A673 (cell line): ENCODE measurements at places on chromosomes 4 and X. TPM values are rescaled to one million over a fixed set of nuclear protein-coding genes. Genes with fewer than 3 reads are reported as not detected.

GRCh38 chrX:134695999-134696398 lies 37.7 kb upstream of the PLAC1 start:
- DNase-seq = no peak

- no peak for DNase-seq
These were observed 58.9 kb upstream of the RAI2 start for GRCh38 chrX:17919896-17920446.

The IL2 gene
- not detected in 2 replicates for total RNA-seq

DNA sequence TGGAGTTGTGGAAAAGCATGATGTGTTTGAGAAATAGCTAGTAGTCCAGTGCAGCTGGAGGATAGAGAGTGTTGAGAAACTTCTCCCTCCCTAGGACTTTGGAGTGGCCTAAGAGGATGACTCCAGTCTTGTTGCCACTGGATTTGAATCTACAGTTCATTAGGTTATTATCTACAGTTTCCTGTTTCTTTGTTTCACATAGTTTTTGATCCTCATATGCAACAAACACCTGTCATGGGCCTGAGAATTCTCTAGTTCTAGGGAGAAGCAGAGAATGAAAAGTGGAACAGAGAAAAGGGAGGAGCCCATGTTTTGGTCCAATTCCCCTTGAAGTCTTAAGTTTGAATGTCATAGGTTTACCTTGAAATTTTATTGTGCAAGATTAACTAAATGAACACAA lies 73.6 kb upstream of the TBC1D9 start:
- no peak for DNase-seq

DNA sequence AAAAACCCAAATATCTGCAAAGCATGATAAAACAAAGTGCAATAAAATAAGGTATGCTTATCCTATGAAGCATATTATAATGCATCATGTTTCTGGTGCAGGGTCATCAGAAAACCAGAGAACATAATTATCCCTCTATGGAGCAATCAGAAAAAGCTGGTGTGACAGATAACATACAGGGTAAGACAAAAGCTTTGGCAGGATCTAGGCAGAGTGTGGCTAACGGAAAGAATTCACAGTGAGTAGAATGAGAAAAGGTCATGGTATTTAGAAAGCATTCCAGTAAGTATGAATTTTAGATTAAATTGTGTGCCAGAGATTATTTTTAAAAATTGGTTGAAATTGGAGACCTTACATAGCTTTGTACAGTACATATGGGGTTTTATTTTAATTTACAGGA lies 29.0 kb upstream of the UGT2B4 start:
- no peak for DNase-seq

DNA sequence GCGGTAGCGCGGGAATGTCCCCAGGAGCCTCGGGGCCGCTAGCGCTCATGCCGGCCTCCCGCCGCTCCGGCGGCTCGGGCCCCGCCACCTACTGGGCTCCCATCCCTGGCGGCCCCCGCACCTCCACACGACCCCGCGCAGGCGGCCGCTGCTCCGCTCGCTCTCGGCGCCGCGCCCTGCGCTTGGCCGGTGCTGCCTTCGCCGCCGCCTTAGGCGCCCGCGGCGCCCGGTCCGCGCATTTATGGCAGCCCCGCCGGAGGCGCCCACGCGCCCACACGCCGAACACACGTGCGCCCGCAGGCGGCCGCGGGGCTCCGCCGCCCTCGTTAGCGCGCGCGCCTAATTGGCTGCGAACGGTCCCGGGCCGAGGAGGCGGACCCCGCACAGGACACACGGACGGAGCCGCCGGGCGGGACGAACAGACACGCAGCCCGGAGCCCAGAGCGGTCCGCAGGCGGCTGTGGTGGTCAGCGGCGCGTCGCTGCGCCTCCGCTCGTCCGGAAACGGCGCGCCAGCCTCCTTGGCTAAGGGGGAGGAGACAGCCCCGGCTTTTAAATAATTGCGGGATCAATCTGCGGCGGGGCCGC lies at the start of gene NKX1-1:
TSS of gene NKX1-1 (minus strand) at position 49 of the 587 bp plus-strand sequence. CDS start at position 49, 0 bp downstream.
- DNase-seq = no peak

- no peak for DNase-seq
These were observed 24.9 kb upstream of the OCIAD2 start for GRCh38 chr4:48931459-48931858.

DNA sequence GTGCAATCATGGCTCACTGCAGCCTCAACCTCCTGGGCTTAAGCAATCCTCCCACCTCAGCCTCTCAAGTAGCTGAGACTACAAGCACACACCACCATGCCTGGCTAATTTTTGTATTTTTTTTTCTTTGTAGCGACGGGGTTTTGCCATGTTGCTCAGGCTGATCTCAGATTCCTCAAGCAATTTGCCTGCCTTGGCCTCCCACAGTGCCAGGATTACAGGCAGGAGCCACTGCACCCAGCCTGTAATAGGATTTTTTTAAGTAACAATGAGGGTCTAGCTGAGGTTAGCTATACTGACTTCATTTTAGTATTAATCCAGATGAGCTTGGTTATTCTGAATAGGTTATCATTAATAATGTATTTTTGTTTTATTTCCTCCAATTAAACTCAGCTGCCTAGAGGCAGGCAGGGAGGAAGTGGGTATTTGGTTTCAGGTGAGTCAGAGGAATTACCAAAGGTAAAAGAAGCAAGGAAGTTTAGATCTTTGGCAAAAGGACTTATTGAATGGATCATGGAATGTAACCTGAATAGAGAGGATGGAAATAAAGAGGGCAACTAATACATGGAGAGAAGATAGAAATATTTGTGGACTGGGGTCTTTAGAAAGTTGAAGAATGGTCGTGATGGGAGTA lies 1023.3 kb upstream of the TENM3 start:
- no peak for DNase-seq

GRCh38 chrX:24493740-24494581 lies 28.9 kb downstream of the PDK3 start:
- no peak for DNase-seq

The LEF1 gene
- 2.5 and 2.7 TPM in 2 replicates for total RNA-seq

- no peak for DNase-seq
These were observed 338.1 kb upstream of the F9 start for GRCh38 chrX:139192386-139192961.

DNA sequence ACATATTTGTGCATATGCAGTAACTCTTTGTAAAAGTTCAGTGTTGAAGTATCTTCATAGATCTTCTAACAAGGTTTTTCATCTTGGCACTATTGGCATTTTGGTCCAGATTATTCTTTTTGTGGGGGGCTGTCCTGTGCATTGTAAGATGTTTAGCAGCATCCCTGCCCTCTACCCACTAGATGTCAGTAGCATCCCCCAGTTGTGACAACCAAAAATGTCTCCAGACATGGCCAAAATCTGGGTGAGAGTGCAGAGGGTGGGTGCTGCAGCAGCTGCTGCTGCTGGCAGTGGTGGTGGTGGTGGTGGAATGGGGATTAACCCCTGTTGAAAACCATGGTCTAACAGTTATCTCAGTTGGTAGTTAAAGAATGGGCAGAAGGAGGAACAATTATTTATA lies 370.0 kb downstream of the GPAT3 start:
- DNase-seq = peak; percentile 26

GRCh38 chr4:9901257-9901656 lies 119.8 kb downstream of the DRD5 start:
- no peak for DNase-seq

DNA sequence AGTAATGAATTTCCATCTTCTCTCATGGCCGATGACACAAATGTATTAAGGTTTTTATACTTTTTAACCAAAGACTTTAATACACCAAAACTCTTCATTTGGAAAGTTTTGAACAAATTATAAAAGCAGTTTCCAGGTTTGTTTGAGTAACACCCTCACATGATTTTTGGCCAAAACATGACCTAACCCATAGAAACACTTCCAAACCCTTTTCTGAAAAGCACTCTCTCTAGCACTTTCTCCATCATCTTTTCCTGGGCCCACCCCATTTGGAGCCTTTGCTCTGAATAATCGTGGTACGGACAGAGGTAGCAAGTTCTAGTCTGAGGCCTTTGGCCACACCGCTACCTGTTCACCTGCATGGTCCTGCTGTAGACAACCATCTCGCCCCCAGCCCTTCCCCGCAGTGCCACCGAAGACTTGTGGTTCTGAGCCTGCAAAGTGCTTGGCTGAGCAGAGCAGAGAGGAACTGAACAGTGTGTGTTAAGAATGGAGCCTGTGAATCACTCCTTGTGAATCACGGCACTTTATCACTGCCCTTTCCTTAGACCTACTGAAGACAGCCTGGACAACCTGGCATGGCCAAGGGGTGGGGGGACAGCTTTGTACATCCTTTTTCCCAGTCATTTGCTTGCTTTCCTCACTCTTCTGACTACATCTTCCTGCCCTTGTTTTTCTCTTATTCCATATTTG lies 181.8 kb downstream of the PTTG2 start:
- DNase-seq = no peak

DNA sequence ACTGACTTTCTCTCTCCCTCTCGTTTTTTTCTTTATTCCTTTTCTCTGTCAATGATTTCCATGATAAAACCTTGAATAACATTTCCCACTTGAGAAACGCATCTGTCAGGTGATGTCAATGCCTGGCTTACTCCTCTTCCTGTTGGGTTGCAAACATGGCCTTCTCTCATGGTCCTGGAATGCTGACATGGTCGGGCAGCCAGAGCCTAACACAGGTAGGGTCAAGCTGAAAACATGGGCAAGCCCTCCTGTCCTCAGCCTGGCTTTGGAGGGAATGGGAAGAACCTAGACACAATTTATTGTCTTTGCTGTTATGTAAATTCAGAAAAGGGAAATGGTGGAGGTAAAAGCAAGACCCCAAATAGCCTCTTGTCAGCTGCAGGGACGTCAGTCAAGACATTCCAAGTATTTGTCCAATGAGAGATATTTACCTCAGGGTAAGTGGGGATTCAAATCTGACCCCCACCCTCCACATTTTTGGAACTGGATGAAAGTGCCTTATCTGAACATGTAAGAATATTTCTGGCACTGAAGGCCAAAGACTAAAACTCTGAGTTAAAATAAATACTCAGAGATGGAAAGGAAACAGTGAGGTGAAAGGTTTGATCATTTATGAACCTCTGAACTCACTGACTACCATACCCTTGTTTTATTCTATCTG lies 473.8 kb downstream of the SPRY1 start:
- no peak for DNase-seq

The AGTR2 gene
- total RNA-seq = not detected in 2 replicates

DNA sequence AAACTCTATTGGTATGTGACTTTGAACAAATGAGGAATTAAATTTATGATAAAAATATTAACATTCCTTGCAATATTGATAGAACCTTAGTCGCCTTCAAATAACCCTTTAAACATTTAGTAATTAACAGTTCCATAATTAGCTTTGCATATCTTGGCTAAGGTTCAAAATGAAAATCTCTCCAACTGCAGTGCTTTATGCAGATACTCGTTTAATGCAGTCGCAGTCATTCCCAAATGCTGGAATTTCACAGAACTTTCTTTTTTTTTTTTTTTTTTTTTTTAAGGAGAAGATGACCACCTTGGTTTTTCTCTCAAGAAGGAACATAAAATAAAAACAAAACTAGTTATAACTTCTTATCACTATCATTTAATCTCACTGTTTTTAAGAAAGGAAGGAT lies 5.2 kb downstream of the RAPGEF2 start:
- no peak for DNase-seq

DNA sequence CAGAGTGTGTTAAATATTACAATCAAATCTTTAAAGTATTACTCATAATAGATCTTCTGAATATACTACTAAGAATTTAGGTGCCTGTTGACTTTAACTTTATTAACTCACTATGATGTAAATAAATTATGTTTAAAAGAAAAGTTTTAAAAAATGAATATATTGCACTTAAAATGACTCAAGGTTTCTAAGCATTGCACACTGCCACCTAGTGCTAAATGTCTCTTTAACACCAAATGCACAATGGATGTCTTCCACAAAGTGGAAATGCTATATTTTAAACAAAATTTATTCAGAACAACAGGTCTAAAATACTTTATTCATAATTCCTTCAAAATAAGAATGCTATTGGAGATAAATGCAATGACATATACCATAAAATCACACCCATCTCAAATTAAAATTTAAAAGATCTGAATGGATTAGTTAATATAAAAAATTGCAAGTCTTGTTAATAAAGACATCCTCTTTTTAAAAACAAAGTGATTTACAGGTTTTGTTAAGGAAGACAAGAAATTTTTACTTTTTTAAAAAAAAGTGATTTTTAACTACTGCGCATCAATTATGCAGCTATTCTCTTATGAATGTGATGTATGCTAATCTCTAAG lies 5.5 kb downstream of the INPP4B start:
- peak; percentile 35 for DNase-seq

GRCh38 chrX:69318651-69319340 lies 153.5 kb upstream of the PJA1 start:
- DNase-seq = no peak

DNA sequence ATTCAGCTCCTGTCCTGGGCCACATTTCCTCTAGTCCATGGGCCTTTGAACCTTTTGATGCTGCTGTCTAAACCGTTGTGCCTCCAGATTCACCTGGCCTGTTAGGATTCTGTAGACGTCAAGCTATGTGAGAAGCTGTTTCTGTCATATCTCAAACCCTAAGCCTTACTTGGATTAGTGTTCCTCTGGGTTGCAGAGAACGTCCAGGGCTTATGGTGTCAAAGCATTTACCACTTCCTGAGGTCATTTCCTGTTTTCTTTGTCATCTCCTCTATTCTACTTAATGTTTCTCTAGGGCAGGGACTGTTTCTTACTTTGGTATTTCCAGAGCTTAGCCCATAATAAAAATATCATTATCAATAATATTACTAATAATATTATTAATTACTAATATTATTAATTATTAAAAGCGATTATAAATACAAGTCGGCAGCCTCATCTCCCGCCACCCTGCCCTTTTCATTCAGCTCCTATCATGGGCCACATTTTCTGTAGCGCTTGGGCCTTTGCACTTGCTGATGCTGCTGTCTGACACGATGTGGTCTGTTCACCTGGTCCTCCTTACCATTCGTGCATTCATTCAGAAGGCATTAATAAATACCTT lies 19.1 kb downstream of the PRIMPOL start:
- no peak for DNase-seq

DNA sequence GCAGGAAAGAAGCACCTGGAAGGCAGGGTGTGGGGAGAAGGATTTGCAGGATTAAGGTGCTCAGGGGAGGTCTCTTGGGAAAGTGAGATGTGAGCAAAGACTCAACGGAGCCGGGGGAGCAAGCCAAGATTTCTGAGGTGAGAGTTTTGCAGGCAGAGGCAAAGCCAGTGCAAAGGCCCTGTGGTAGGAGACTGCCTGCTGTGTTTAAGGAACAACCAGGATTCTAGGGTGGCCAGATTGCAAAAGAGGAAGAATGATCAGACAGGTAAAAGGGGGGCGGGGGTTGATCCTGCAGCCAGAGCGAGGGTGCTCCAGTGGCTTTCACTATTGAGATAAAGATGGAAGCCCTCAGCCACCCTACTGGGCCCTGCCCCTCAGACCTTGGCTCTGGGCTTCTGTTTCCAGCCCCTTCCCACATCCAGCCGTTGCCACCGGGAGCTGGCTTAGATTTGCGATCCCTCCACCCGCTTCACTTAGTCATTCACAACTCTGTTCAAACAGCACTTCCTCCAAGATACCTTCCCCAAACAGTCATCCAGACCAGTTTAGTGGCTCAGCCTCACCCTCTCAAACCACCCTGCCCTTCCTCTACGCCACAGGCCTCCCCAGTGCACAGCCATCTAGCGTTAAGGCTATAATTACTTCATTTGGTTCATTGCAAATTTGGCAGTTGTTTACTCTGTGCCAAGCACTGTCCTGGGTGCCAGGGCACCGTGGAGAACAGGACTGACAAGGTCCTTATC lies 23.3 kb upstream of the BCOR start:
- no peak for DNase-seq
